Cerebellum (tissue), 4 donors: ENCODE measurements at places on chromosomes 2 and 18. TPM values are rescaled to one million over a fixed set of nuclear protein-coding genes. Genes with fewer than 3 reads are reported as not detected.
A peak's percentile ranks its signal among the peaks of the same experiment; 100 is the strongest.

DNA sequence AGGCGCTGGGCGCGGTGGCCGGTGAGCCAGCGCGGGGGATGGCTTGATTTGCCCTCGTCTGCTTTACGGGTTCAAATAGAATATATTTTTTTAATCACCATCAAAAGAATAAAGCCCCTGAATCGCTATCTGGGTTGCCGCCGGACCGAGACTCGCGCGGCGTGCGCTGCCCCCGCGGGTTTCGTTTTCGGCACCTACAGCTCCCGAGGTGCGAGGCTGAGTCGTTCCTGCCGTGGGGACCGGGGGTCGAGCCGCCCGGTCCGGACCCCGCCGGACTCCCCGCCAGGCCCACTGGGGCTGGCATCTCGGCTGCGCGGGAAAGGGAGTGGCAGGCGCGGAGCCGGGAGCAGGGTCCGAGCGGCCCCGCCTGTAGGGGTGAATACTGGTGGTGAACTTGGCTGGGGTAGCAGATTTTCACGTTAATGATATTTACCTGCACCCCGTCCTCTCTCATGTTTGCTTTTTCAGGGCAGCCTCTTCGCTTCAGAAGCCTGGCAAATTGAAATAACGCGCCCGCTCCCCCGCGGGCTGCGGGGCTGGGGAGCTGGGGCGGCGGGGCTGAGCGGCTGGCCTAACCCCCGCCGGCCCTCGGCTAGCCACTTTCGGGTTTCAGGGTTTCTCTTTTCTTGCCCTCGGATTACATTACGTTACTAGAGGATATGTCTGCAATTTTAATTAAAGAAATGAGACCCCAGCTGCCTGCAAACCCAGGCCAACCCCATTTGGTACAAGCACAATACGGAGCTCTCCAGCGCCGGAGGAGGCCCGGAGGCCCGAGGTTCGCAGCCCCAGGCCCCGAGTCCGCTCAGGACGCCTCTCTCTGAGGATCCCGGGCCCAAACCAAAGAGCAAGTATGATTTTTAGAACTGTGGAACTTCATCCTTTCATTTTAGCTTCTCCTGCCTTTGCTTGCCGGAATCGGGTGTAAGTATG lies 1.7 kb upstream of the CELF4 start:
- peak; percentile 47 for DNase-seq

- no peak for DNase-seq
Observed at GRCh38 chr2:217142649-217143266, 282.9 kb upstream of the TNP1 start.

- DNase-seq = no peak
Observed at GRCh38 chr2:112666761-112667122, 21.0 kb downstream of the SLC20A1 start.

Gene PHOSPHO2
- total RNA-seq = 19.7 TPM

- no peak for DNase-seq
Observed at GRCh38 chr2:52632543-52632942, 1135.1 kb upstream of the CHAC2 start.

Gene CDK15
- 0.18 TPM for total RNA-seq

DNA sequence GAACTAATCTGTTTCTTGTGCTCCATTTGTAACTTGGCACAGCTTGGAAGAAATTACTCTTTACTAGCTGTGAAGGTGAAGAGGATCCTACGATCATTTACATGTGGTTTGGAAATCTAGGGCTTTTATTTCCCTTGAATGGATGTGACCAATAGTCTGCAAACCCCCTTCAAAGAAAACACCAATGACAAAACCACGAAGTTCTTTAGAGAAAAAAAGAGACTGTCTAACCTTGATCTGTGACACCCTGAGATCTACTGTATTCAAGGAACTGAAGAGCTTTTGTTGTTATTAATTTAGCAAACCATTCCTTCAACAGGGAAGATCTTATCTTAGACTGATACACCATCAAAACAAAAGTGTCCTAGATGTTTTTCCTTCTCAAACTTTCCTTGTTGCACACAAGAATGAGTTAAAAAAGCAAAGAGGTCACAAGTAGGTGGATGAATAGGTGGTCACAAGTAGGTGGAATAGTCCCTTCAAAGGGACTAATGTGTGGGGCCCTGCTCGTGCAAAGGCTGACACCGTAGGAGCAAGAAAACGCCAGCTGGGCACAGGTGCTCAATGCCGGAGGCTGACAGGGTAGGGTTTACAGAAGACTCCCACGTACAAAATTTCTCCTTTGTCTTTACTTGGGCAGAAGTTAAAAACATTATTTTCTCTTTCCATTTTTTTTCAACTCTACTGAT lies 95.6 kb upstream of the ITGB6 start:
- DNase-seq = no peak

- DNase-seq = no peak
Observed at GRCh38 chr2:27988718-27989117, 98.2 kb downstream of the BABAM2 start.

Gene NPHP1
- 7.2 TPM for total RNA-seq

GRCh38 chr2:65374575-65374974 lies 57.8 kb downstream of the SPRED2 start:
- DNase-seq = no peak

GRCh38 chr2:231717281-231718171 lies 9.2 kb downstream of the PTMA start:
- no peak for DNase-seq

GRCh38 chr18:49441338-49441938 lies 19.0 kb downstream of the DYM start:
- DNase-seq = no peak

Gene TRAPPC12
- total RNA-seq = 91.9 TPM

DNA sequence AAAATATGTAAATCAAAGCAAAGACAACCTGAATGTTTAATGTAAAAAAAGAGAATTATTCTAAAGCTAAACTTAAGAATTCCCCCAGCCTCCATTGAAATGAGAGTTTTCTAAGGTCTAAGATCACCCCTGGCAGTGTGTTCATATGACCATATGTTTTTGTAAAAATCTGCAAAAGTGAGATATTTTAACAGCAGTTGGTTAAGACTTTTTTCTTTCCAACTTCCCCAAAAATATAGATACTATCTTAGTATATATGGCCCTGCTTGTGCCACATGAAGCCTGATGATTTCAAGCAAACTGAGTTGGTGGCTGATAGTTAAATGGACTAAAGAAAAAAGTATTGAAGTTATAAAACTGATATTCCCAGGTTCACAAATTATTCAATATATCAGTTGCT lies 35.4 kb downstream of the ZNF804A start:
- DNase-seq = no peak

DNA sequence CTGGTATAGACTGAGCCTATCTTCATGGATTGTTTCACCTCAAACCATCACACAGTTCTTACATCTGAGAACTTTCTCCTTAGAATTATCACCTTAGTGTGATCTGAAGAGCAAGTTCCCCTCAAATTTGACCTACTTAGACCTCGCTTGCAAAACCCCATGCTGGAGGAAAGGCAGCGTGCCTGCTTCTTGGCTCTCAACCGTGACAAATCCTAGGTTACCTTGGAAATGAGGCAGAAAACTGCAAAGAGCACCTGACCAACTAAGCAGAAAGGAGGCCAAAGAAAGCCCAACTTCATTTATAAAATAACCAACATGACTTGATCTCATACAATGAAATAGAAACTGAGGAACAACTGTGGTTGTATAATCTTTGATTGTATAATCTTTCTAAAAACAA lies 146.4 kb downstream of the RAB3GAP1 start:
- DNase-seq = peak; percentile 39

DNA sequence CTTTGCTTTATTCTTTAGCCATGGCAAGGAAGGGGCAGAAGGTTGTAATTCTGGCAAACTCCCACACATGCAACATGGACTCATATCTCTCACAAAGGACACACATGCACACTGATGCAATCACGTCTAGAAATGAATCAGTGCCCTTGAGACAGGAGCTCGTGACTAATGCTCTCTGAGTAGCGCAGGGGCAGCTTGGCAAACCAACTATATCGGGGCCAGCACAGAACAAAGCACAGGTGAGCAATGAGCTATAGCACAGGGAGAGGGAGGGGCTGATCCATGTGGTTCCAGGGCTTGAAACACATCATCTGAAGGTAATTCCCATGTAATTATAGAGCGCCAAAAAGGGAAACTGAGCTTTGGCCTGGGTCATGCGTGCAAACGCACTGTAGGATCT lies 165.2 kb upstream of the KLF7 start:
- DNase-seq = no peak

GRCh38 chr18:40695526-40695925 lies 1259.5 kb upstream of the PIK3C3 start:
- DNase-seq = no peak

- no peak for DNase-seq
Observed at GRCh38 chr2:17124575-17125318, 393.5 kb downstream of the RAD51AP2 start.

DNA sequence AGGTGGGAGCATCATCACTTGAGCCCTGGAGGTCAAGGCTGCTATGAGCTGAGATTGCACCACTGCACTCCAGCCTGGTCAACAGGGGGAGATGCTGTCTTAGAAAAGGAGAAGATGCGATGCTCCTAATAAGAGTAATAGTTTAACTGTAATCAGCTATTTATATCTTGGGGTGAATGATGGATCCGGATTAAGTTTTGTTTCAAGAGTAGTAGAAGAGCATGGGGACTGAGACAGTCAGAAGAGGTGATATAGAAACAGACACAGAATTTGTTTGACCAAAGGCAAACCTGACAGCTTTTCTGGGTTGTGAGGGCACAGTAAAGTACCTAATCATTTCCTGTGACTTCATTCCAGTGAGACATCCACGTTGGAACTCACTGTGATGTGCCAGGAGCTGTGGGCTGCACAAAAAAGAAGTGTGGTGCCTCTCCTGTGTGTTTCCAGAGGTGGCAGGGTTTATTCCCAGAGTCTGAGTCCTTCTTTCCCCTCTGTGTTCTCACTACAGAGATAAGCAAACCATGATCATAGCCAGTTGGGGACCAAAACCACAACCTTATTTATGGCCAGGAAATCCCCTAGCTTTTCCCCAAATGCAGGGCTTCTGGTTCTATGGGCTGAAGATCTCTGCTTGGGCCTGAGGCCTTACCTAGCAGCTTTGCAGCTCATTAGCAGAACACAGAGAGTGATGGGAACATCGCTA lies 113.7 kb downstream of the XRCC5 start:
- DNase-seq = no peak

Gene LHCGR
- total RNA-seq = 1.5 TPM
